Amniotic stem cell (primary cell): ENCODE measurements at places on chromosomes 2 and 18.

DNA sequence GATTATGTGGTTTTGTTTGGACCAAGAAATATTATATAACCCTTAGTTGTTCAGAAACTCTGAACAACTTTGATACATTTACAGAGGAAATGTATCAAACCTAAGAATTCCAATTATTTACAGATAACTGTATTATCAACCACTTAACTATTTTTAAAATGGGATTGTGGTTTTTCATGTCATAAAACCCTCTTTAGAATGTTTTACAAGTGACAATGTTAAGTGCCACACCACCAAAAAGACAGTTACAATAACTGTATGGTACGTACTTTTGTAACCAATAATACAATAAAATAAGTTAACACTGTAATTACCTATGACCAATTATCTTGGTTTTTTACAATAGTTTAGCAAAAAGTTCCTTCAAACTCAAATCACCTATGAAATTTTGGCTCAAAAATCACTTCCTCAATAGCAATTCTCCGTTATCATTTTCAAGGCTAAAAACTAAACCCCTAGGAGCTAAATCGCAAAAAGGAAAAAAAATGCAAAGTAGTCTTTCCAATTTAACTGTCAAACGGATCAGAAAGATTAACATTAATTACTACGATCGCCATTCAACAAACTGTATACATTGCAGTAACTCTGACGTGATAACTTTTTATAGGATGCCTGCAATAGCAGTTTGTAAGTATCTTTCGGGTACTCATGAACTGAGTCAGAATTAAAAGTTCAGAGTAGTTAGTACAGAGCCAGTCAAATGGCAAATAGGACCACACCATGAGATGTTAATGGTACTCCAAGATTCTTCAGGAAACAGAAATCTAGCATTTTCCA, 1.5 kb downstream of the ROCK1 start:
- DNase-seq: no peak

DNA sequence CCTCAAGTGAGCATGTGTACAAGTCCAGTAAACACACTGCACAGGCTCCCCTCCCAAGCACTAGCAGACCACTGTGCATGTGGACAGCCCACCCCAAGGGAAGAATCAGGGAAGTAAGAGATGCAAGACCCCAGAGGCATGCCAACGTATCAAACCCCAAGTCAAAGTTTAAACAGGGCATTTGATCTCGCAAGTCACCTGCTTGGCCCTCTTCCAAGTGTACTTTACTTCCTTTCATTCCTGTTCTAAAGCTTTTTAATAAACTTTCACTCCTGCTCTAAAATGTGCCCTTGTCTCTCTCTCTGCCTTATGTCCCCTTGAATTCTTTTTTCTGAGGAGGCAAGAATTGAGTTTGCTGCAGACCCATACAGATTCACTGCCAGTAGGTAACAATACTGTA, 201.2 kb upstream of the PARD3B start:
- no peak for DNase-seq

DNA sequence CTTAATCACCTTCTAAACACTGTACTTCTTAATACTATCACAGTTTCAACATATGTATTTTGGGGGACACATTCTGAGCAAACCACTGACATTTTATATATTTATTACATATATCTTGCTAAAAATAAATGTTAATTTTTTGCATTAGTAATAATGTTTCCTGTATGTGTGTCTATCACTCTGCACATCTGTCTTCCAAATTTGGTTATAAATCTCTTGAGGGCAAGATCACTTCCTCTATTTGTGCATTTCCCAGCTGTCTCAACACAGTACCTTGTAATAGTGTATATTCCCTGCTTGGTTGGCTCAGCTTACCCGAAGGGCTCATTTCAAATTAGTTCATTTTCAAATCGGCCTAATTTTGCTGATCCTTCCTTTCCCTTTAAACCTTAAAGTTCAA, 617.1 kb upstream of the GYPC start:
- DNase-seq: no peak

- no peak for DNase-seq
Observed at GRCh38 chr18:33831424-33831823, 253.4 kb downstream of the ASXL3 start.

DNA sequence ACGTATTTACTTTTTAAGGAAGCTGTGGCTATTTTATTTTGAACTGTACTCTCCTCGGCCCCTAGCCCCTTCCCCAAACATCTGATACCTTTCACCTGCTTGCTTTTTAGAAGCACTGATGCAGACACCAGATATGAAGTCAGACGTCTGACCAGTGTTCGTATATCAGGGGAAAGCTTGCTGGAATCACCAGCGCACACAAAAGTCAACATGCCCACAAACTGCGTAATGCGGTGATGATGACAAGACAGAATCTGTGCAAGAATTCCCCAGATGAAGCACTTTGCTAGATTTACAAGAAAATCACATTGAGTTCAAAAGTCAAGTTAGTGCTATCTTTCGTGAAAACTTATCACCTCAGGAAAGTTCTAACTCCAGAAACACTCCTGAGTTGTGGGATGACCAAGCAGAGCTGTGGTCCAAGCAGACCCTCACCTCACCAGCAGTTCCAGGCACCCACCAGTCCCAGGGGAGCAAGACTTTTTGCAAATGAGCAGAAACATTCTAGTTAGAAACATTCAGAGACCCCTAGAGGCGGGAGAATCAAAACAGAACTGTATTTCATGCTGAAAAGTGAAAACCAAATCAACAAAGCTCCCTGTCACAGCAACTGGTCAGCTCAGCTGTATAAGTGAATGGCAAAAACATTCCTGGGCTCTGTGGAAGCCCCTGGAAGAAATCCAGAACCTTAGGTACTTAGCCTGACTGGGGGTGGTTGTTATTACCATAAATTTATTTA, 55.7 kb downstream of the INO80C start:
- no peak for DNase-seq

- DNase-seq: no peak
Observed at GRCh38 chr2:85661139-85661858, 6.7 kb downstream of the SFTPB start.

DNA sequence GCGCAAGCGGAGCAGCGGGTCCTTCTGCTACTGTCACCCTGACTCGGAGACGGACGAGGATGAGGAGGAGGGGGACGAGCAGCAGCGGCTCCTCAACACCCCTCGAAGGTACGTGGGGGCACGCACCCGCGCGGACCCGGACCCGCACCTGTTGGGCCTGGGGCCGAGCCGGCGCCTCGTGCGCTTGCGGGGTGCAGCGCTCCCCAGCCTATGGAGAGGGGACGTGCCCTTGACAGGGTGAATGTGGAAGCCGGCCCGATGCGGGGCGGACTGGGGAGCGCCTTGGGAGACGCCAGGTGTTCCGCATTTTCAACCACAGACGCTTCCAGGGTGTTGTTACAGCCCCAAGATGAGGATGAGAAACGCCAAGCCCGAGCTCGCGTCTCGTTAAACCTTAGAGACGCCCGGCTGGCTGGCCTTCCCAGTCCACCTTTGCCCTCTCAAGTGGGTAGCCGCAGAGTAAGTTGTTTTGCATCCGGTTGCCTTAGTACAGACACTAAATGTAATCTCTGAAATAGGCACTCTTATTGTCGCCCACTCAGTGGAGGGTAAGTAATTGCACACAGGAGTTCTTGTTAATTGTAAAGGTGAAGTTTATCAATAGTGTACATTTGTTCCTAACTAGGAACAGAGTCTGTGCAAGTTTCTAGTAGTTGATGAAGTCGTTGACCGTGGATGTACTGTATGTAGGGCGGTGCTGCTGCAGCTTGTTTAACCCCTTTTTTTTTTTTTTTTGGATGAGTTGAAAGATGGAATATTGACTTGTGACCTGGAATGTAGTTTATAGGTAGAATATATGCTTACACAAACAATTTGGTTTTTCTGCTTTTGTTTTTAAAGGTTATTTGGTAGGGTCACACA, 815 bp downstream of the GMCL1 start:
- no peak for DNase-seq

DNA sequence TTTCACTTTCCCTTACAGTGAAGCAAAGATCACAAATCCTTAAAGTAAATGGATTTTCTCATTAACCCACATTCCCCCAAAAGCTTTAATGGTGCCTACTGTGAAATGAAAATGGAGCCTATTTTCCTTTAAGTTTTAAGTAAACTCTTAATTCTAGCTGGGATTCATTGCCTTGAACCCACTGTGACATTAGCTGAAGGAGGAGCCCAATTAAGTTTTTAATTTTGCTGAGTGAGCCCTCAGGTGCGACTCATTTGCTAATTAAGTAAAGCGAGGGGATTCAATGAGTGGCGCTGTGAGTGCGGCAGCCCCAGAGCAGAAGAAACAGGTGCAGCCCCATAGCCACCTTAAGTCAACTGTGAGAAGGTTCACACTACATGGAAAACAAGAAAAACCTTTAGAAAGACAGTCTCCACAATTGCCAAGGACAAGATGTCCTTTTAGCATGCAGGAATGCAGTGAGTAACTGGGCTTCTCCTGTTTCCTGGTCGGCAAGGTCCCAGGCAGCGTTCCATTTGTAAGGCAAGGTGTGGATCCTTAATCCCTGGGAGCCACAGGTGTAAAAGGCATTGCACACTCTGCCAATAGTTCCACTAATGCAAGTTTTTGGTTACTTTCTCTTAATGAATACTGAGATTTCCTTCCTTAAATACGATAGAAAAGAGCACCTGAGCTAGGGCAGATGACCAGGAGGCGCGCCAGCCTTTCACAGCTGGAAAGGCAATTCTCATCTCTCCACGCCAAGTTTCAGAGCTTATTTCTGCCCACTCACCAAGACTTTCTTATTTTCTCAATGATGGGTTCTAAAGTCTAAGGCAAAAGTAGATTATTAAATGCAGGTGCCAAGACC, 87.7 kb downstream of the TMEM18 start:
- no peak for DNase-seq

DNA sequence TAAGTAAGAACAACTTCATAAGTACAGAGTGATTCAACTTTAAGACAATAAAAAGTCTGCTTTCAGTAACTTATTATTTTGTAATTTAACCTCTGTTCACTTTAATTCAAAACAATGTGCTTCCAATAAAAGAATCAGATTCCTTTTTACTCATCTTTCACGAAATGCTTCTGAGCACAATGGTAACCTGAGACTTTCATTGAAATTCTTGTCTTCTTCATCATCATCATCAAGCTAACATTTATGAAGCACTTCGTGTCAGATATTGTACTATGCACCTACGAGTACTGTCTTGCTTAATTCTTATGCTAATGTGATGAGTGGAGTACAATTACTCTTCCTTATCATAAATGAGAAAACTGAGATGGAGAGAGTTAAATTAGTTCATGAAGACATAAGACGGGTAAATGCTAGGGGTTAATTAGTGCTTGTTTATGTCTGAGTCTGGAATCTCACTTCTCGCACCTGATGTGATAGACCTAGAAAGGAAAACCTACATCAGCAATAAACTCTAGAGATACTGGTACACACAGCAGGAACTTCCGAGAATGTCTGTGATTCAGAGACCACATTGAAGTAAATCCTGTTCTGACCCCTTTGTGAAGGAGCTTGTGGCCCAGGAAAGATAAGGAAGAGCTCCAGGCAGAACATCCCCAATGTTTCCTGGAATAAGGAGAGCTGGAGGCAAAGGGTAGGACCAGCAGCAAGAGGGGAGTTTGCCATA, 227.6 kb upstream of the ETAA1 start:
- no peak for DNase-seq

DNA sequence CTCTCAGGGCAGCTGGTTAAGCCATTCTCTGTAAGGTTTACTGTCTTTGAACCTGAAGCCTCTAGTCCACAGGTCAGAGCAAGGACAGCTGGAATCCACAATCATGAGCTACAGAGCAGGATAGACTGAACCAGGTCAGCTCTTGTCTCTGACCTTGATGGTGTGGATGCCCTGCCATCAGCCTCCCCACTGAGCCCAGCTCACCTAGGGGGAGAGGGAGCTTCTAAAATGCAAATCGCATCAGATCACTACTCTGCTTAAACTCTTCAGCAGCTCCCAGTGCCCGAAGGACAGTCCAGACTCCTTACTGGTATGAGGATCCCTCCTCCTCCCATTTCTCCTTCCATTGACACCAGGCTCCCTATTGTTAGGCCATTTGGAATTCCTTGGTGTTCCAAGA, 255.3 kb upstream of the CCDC68 start:
- DNase-seq: no peak

DNA sequence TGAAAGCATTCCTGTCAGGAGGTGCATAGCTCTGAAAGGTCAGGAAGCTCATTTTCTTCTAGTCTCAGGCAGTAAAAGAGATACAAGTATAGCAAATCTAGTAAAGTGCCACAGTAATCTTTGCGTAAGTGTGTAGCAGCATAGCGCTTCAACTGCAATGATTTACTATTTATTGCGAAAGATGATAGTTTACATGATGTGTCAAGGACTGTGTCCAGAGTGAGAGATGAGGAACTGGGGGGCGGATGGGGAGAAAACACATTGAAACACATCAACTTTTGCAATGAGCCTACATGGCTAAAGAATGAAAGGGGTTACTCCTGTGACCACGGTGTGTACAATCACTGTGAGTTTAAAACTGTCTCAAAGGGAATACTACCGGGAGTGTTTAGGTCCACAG, 644.4 kb downstream of the GALR1 start:
- DNase-seq: no peak

GRCh38 chr2:189069855-189070619, 95.9 kb downstream of the COL3A1 start:
- DNase-seq: no peak

DNA sequence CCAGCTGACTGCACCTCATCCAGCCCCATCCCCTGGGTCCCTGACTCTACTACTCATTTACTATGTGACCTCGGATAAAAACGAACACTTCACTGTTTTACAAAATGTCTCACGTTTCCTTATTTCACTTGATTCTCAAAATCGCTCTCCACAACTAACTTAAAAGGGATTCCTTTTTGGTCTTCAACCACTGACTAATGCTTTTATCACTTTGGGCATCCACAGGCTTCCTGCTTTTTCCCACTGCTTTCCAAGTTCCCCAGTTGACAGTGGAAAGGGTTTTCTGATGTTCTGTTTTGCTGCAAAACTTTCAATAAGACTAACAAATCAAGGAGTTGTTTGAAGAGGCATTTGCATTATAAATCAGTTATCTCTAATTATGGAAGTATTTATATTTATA, 24.1 kb downstream of the EIF2AK3 start:
- DNase-seq: no peak

DNA sequence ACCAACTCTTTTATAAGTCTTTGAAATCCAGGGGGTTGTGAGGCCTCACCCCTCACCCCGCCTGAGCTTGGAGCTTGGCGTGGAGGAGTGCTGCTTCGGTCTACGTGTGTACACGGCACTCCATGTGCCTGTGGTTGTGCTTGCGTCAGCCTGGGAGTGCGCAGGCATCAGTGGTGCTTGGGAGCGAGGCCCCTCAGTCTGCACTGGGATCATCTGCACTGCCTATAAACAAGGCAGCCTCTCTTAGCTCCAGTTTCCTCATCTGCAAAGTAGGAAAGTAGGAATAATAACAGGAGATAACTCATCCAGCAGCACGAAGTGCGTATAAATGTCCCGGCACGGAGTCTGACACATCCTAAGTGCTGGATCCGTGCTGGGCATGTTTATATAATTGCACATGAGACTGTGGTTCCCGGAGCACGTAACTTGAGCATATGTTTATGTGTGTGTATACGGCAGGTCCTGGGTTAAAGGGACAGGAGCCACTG, 1.2 kb downstream of the GYPC start:
- peak; percentile 81 for DNase-seq
